Right atrium auricular region (tissue), 2 donors: ENCODE measurements at places on chromosomes 16 and 17. TPM values are rescaled to one million over a fixed set of nuclear protein-coding genes. Genes with fewer than 3 reads are reported as not detected.

PRAC1 gene
- not detected for total RNA-seq

KATNIP gene
- 22.7 TPM for total RNA-seq

TBX2 gene
- total RNA-seq: 4.3 TPM

CPNE7 gene
- total RNA-seq: not detected

GPRC5C gene
- 39.0 TPM for total RNA-seq

CCR7 gene
- not detected for total RNA-seq

UMOD gene
- total RNA-seq: not detected

GAS7 gene
- 113 TPM for total RNA-seq

EIF1 gene
- 390 TPM for total RNA-seq
